ENCODE measurements at places on chromosomes 3 and 15.

GRCh38 chr3:134892326-134892725 lies 97.3 kb downstream of the EPHB1 start:
- DNase-seq, result no peak

- no peak for DNase-seq
Measured at GRCh38 chr15:98025237-98025636, 64.7 kb downstream of the ARRDC4 start.

DNA sequence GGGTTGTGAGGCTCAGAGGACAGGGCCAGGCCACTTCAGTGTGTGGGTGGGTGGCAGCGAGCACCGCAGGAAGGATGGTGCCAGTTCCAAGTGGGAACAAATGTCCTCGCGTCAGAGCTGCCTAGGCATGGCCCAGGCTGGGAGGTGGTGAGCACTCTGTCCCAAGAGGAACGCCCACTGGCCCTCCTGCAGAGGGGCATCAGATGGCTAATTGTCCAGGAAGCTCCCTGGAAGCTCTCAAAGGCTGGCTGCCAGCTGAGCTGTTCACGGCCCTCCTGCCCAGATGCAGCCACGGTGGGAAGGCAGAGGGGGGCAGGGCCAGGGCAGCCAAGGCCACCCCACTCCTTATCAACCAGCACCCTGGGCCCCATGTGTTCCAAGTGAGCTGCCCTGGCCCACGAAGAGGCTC lies 55.2 kb downstream of the IQSEC1 start:
- no peak for DNase-seq

GRCh38 chr3:37625690-37626360 lies 235.9 kb upstream of the CTDSPL start:
- no peak for DNase-seq

DNA sequence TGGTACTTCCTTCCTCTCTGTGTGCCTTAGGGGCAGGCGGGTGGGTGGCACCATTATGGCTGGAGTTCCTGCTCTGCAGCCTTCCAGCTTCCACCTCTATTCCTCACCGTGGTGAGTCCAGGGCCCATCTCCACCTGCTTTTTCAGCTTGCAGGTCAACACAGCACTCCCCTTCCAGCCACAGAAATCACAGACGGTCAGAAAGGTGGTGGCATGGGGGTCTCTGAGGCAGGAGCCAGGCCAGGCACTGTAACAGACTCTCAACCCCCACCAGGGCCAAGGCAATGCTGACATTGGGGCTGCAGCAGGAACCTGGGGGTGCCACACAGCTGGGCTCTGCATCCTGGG lies 16.6 kb downstream of the KLF15 start:
- no peak for DNase-seq

GRCh38 chr3:63911873-63912767 lies at the start of gene SCAANT1:
SCAANT1 (minus strand) TSS chr3:63912383.
- DNase-seq, result peak; percentile 84

DNA sequence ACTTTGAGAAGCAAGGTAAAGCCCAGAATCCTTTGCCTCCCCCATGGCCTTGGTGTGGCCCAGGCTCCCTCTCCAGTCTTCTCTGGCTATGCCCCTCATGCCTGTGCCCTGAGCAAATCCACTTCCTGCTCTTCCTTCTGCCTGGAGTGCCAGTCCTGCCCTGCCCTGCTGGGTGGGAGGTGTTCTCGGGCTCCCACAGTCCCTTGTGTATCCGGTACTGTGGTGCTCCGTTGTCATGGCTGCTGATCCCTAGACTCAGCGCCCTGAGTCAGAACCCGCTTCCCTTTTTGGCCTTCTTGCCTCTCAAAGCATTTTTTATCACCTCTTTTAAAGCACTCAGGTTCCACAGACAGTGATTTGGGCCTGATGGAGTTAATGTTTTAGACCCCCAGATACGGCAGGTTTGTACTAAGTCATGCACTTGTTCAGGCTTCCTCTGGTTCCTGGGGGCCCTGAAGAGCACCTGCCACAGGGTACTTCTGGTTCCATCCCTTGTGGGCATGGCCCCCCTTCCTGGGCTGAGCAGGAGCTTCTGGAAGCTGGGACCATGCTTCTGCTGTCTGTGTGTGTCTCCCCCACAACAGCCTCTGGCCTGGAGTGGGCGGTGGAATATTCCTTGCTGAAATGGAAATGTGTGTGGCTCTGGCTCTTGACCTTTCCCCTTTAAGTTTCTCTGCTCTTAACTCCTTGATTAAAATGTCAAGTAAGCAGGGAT lies 29.6 kb upstream of the ADAMTS7 start:
- DNase-seq, result no peak

GRCh38 chr3:106688464-106688863 lies 688.8 kb upstream of the CCDC54 start:
- no peak for DNase-seq

DNA sequence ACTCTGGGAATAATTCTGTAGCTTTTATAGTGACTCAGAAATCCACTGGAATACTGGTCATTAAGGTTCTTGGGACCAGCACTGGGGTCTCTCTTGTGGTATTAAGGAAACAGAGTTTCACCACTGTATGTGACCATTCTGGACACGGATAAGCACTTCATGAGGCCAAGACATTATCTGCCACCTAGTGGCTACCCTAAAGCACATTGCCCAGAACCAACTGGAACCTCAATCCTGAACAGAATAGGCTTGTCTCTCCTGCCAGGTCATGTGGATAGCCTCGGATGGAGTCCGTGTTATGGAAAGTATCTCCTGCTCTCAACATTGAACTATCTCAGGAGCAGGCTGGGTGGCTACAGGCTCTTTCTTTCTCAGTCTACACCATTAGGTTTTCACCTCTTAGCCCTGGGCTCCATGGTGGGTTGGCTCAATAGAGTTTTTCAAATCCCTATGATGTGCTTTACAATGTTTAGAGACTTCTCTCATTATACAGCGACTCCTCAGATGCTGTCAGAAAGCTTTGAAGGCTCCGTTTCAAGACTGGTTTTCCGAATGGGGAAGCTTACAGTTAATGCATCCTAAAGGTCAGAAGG lies 167.6 kb upstream of the ST8SIA2 start:
- no peak for DNase-seq
